ENCODE measurements at places on chromosomes 7 and 10. TPM values are rescaled to one million over a fixed set of nuclear protein-coding genes. Genes with fewer than 3 reads are reported as not detected.

The ANKRD61 gene
- total RNA-seq = 0.75 TPM

The UNCX gene
- total RNA-seq = not detected

The HOXA1 gene
- 2.5 TPM for total RNA-seq

The PIK3AP1 gene
- 0.67 TPM for total RNA-seq

The INMT gene
- total RNA-seq = not detected

The OPALIN gene
- total RNA-seq = not detected

The EBF3 gene
- 0.14 TPM for total RNA-seq

The RASSF4 gene
- total RNA-seq = 1.6 TPM

The NFKB2 gene
- total RNA-seq = 69.1 TPM

The CDK1 gene
- 86.2 TPM for total RNA-seq

The C10orf88 gene
- 8.7 TPM for total RNA-seq

The GRID2IP gene
- not detected for total RNA-seq

The ITPRIP gene
- total RNA-seq = 74.1 TPM
